SK-N-SH (cell line): ENCODE measurements at places on chromosomes 4 and X. TPM values are rescaled to one million over a fixed set of nuclear protein-coding genes. Genes with fewer than 3 reads are reported as not detected.

DNA sequence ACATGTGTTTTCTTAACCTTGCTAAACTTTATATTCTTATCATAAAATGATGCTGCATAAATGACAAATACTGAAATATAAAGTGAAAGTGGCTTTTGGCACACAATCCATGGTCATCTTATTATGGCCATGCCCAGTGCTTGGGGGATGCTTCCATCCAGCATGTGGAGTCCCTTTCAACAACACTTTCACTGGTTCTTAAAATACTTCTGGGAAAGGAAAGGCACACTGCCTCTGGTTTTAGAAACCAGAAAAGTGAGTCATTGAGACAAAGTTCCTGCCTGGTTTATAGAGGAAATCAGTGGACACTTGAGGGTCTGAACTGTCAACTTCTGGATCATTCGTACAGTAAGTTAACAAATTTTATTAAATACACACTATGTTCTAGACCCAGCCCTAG, 248.0 kb upstream of the ADAMTS3 start:
- no peak for DNase-seq

- DNase-seq = no peak
These were observed 22.2 kb downstream of the IQCM start for GRCh38 chr4:149793459-149793858.

GRCh38 chr4:183546376-183546775, 41.5 kb downstream of the ING2 start:
- no peak for DNase-seq

- DNase-seq = no peak
These were observed 14.6 kb upstream of the ATXN3L start for GRCh38 chrX:13334491-13334890.

MAGED4 gene
- polyA plus RNA-seq = 14.8 and 26.6 TPM in 2 replicates

EREG gene
- polyA plus RNA-seq = not detected in 2 replicates

STEEP1 gene
- 19.2 and 22.9 TPM in 2 replicates for polyA plus RNA-seq
